CD8-positive, alpha-beta memory T cell (primary cell): ENCODE measurements at places on chromosomes 11 and 22.

DNA sequence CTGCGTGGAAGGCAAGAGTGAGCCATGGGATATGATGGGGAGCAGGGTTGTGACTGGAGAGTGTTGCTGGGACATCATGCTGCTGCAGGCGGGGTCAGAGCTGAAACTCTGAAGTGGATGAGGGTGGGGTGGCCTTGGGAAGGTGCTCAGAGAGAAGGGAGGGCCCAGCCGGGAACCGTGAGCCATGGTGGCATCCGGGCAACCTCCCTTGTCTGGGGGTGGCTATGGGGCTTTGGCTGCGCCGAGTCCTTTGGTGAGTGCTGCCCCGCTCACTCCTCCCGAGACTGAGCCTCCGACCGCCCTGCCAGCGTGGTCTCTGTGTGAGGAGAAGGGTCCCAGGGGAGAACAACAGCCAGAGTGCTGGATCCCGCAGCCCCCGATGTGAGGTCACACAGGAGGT, 632.0 kb downstream of the BRD1 start:
- no peak for DNase-seq

- no peak for DNase-seq
Observed at GRCh38 chr11:123903932-123904331, 2.0 kb downstream of the OR8D4 start.

- DNase-seq, result no peak
Observed at GRCh38 chr11:126484266-126484665, 128.8 kb downstream of the ST3GAL4 start.

DNA sequence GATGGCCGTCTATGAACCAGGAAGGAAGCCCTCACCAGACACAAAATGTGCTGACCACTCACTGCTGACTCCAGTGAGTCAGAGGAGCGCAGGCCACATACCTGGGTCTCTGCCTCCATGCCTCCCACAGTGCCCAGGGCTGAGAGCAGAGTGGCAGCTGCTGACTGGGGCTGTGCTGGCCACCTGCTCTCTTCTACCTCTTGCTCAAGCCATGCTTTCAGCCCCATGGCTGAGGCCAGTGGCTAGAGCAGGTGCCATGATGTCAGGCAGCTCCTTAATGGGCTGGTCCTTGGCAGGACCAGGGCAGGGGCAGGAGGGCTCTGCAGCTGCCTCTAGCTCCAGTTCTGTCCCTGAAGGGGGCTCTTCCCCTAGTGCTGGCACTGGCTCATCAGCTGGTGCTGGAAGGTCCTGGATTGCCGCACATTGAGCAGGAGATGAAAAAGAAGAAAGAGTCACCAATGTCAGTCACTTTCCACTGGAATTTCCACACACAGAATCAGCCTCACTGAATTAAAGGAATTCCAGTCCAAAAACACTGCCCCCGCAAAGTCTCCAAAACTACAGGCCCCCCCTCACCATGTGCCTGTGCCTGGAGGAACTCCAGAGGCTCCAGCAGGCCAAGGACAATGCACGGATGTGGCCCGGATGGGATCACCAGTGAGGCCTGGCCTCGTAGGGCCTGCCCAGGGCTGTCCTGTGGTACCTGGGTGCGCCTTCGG, 86.4 kb downstream of the GGTLC2 start:
- no peak for DNase-seq

DNA sequence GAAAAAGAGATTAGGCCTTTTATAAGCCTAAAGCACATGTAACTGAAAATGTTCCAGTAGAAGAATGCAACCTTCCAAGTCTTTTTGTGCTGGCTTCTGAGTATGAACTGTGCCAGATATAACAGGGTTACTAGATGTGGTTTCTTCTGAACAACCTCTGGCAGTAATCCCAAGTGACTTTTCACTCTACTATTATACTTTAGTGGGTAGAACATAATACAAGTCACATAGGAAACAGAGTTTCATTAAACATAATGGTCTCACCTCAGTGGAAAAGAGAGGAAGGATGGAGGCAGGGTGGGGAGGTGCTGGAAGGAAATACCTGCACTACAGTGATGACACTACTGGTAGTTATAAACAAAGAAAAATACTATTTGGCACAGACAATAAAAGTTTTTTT, 81.3 kb downstream of the PHF21A start:
- DNase-seq, result no peak

DNA sequence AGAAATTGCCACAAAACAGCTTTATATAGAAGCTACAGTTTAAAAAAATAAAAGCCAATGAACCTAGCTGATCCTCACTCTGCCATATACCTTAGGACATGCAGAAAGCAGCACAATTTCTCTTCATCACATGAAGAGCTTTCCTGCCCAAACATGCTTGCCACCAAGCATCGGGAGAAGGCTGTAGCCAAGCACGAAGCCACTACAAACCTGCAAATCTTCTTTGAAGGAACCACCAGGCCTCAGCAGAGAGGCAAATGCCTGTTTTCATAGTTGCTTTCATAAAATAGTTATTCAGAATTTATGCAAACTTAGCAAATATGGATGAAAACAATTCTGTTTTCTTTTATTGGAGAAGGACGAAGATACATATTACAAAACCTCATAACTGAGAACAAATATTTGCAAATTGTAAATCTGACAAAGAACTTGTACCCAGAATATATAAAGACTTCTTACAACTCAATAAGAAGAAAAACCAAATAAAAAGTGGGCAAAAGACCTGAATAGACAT, 100.3 kb downstream of the RBFOX2 start:
- DNase-seq, result no peak

DNA sequence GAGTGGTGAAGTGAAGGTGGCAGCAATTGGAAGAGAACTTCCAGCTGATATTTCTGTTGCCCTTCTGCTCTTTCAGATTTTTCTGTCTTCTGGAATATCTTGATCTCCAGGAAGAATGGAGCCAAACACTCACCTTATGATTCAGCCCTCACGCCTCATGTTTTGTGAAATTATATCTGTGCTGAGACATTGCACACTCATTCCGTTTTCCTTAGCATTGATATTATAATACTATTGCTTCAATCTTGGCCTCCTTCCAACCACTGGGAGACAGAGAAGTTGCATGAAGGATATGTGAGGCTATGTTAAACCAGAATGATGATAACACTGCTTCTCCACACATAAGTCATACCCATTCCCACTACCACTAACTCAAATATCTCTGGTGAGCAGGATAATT, 177.9 kb downstream of the ETS1 start:
- no peak for DNase-seq

DNA sequence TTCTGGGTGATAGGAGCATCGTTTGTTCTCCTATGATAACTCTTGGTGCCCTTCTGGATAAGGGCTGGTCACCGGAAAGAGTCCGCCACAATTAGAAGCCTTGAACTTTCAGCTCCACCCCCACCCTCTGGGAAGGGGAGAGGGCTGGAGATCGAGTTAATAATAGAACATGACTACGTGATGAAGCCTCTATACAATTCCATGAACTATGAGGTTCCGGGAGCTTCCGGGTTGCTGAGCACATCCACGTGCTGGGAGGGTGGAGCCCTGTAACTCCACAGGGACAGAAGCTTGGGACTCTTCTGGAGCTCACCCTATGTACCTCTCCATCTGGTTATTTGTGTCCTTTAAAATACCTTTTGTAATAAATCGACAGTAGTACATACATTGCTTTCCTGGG, 40.3 kb downstream of the ARHGAP42 start:
- DNase-seq, result no peak

DNA sequence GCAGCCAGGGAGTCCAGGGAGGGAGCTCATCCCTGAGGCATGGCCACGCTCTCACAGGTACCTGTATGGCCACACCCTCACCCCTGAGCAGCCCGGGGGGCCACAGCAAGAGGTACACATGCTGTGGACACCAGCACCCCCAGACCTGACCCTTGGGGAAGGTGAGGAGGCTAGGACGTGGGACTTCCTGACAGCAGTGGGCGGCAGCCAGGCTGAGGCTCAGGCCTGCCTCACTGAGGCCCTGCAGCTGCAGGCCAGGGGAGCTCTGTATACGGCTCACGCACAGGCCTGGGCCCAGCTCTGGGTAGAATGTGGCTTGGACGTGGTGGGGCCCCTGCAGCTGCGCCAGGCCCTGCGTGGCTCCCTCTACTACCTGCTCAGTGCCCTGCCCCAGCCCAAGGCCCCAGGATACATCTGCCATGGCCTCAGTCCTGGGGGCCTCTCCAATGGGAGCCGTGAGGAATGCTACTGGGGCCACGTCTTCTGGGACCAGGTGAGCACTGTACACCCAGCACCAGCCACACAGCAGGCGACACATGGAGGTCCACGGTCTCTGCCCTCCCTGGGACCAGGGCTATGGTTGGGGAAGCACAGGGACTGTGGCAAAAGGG, 1.8 kb downstream of the PGGHG start:
- DNase-seq, result no peak

- no peak for DNase-seq
Observed at GRCh38 chr11:128279866-128280265, 307.5 kb downstream of the ETS1 start.

DNA sequence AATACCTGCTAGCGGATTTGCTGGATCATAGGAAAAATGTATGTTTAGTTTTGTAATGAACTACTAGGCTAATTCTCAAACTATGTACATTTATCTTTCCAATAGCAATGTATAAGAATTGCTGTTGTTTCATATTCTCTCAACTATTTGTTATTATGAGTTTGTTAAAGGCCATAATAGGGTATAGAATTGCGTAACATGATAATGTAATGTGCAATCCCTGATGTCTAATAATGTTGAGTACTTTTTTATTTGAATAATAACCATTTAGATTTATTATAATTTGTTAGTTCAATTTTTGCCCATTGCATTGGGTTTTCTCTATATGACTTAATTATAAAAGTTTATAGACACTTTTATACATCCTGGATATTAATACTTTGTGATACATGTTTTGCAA, 801.6 kb downstream of the LUZP2 start:
- DNase-seq, result no peak

GRCh38 chr11:124938970-124939369, 3.1 kb upstream of the HEPACAM start:
- no peak for DNase-seq

GRCh38 chr11:2839395-2839943, 46.1 kb downstream of the CDKN1C start:
- no peak for DNase-seq

- DNase-seq, result no peak
Observed at GRCh38 chr11:2963112-2963754, 28.9 kb downstream of the NAP1L4 start.
